Stimulated activated CD8-positive, alpha-beta memory T cell treated with anti-CD3 and anti-CD28 coated beads, Interleukin-7, amount 100 ng/mL, for 48 hours (primary cell): ENCODE measurements at places on chromosomes 12 and 14.

DNA sequence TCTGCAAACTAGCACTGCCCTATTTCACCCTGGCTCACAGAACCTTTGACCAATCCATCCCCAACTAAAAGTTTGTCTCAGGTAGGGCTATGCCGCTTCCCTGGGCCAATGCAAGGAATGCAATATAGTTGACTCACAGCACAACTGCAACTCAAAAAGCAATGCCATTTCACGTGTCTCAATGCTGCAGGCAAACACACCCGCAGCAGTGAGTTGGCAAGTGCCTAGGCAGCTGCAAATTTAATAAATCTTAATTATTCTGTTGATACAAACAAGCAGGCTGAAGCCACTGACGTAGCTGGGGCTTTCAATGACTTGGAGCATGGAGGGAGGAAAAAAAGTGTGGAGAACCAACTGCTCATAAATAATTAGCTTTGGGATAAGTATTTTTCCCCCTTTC lies 87.9 kb downstream of the SYNE3 start:
- DNase-seq, result no peak

GRCh38 chr12:19971361-19972280 lies 396.7 kb upstream of the PDE3A start:
- no peak for DNase-seq

GRCh38 chr12:19764408-19764807 lies 325.1 kb downstream of the AEBP2 start:
- DNase-seq, result no peak

DNA sequence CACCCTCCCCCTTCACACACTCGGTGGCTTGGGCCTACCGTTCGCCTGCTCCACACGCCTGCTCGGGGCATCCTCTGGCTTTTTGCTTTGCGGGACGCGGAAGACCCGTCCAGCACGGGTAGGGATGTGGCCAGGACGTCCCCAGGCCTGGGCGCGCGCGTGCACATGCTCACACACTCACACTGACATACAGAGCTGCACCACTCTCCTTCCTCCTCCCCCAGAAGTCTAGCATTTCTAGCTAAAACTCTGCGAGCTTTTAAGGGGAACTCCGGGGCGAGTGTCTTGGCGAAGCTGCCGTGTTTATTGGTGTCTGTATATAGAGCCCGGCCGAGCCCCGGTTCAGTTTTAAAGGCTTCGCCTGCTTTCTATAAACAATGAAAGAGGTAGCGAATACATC lies 5.0 kb downstream of the TBX5 start:
- DNase-seq, result no peak

- DNase-seq, result no peak
Observed at GRCh38 chr12:128859311-128859710, 6.0 kb downstream of the GLT1D1 start.

DNA sequence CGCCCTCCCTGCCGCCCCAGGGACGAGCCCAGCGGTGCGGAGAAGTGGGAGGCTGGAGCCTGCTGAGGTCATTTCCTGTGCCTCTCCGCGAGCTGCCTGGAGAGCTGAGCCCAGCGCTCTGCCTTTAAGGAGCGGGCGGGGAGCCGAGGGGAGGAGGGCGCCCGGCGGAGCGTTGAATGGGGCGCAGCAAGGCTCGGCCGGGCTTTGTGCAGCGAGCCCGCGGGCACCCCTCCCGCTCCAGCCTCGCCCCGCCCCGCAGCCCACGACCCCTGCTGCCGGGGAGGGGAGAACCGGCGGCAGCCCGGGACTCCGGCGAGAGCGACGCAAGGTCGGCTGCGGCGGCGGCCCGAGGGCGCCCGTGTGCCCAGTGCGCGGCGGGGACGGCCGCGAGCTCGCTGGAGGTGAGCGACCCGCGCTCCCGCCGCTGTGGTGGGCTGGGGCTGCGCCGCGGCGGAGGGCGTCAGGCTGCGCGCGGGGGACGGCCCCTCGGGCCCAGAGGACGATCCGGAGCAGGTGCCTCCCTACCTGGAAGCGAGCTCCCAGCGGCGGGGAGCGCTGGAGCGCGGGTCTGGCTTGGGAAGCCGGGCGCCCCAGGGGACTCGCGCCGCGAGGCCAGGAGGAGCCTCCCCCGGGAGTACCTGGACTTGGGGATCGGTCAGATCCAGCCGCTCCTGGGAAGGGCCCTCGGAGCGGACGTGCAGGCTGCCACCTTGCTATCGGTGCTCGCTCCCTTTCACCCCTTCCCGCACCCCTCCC lies at the start of gene PLEKHH1:
Gene PLEKHH1, plus strand, starts transcription at position 293 of the 756 bp plus-strand sequence. CDS start 8,578 bp downstream, outside the sequence.
- peak; percentile 35 for DNase-seq

- no peak for DNase-seq
Observed at GRCh38 chr14:34436118-34436905, 25.7 kb downstream of the SPTSSA start.

- no peak for DNase-seq
Observed at GRCh38 chr14:67187826-67188225, 1.4 kb upstream of the GARIN2 start.

- DNase-seq, result no peak
Observed at GRCh38 chr14:89214221-89214965, 202.6 kb downstream of the FOXN3 start.

DNA sequence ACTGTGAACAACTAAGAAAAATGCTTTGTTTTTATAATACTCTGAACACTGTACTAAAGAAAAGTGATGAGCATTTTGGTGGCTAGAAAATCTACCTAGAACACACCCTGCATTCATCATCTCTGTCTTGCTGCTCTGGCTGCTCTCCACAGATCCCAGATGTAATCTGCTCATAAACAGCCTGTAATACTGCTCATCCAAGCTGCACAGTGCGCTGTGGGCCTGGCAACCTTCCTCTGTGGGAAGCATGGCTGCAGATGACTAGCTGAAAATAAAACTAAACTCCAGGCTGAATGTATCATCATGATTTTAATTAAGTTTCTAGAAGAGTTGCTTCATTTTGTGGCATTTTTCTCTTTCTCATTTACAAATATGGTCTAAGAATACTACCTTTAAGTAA lies 200.7 kb downstream of the SLC2A13 start:
- DNase-seq, result no peak

GRCh38 chr14:24817212-24818057 lies 183.4 kb upstream of the GZMB start:
- no peak for DNase-seq

- DNase-seq, result no peak
Observed at GRCh38 chr14:39673270-39673711, 241.1 kb upstream of the FBXO33 start.

DNA sequence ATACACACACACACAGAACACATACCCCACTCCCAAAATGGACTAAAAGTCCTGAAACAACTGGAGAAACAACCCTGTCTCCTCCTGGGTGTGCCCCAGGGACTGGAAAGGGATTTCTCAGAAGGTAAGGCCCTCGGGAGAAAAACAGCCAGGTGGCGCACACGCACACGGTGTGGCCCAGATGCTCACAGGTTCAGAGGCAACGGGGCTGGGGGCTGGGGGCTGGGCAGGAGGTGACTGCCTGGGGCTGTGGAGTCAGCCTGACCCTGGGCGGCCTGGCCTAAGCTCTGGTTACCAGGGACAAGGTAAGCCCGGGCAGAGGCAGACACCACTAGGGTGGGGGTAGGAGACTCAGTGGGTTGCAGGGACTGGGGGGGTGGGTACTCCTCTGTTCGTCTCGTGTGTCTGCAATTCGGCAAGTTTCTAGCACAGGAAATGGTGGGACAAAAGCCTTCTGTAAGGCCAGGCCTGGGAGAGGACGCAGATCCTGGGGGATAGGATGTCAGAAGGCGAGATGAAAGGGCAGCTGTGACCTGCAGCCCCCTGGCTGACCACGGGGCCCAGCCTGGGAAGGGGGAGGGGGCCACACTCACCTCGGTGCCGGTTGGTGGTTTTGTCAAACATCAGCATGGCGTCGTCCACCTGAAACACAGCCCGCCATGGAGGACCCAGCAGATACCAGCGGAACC lies 10.4 kb downstream of the MSI1 start:
- no peak for DNase-seq

GRCh38 chr12:80186727-80187217 lies 87.4 kb downstream of the OTOGL start:
- DNase-seq, result no peak

DNA sequence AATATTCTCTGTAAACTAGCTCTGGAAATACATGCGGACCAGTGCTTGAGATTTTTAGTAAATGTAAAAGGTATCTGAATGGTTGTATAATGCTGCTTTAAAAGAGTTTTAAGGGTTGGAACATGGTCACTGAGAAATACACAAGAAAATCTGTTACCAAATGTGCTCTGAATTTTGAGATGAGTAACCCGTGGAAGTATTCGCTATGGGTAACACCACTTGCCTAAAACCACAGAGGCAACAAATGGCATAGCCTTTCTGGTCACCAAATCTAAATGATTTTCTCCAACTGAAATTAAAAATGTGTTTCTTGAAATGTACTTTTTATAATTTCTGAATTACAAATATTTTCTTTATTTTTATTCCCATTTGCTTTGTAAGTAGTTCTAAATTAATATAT lies 745.7 kb downstream of the DIO2 start:
- no peak for DNase-seq

DNA sequence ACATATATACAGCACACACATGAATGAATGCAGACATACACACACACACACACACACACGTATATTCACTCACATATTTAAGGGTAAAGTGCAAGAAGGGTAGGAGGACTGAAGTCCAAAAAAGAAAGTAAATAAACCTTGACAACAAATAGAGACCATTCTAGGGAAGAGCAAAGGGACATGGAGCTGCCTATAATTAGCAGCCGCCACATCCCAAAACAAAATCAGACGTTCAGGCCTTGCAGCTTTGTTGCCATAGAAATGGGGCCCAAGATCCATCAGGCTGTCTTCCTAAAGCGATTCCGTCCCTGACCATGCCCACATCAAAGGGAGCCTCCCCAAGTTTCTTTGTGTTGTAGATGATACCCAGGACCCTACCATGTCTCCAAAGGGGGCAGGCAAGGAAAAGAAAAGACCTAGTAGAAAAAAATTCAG lies 703.5 kb upstream of the TBX3 start:
- no peak for DNase-seq
